Renal cortex interstitium (tissue), 15 donors: ENCODE measurements at places on chromosomes 1 and 21. TPM values are rescaled to one million over a fixed set of nuclear protein-coding genes. Genes with fewer than 3 reads are reported as not detected.

Gene LCE3D
- polyA plus RNA-seq = not detected

Gene GSTM1
- polyA plus RNA-seq = 2.9 TPM

GRCh38 chr1:180535418-180535999, 23.3 kb upstream of the OVAAL start:
- no peak for DNase-seq

- no peak for DNase-seq
Observed at GRCh38 chr1:20069874-20070273, at the start of gene PLA2G5. TSS of gene PLA2G5 (plus strand) at chr1:20070194. CDS start at chr1:20084831, 14,637 bp downstream.

- DNase-seq = no peak
Observed at GRCh38 chr21:26836528-26836927, 8.7 kb downstream of the ADAMTS1 start.

DNA sequence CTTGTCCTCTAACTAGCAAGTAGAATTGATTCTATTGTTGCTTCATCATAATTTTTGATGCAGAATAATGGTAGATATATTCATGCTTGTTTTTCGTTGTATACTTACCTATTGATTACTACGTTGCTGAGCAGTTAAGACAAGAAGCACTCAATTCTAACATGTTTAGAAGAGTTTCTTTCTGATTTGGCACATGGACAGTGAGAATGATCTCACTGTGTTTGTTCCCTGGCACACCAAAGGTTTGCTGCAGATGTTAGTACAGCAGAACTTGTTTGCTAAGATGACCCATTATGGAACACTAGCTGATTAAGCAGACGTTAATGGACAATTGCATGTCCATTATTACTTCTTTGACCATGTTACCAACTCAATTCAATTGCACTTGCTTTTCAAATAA, 184.7 kb upstream of the SGIP1 start:
- no peak for DNase-seq

GRCh38 chr1:180911640-180912191, 981 bp upstream of the KIAA1614 start:
- DNase-seq = no peak
